ENCODE measurements at places on chromosomes 12 and 14.

DNA sequence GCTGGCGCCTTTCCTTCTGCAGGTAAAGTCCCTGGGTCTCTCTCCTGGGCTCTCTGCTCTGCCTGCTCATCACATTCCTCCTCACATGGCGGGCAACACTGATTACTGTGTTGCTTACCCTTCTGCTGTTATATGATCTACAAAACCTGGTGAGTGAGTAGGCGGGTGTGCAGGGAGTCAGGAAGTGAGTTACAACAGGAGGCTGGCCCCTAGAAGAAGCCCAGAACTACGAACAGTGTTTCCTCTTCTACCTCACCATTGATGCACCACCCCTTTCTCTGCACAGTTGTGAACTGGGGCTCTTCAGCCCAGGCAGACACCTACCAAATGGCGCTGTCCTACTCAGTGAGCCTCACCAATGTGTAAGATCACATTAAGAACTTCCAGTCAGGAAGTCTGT lies 4.9 kb upstream of the KLHL33 start:
- no peak for DNase-seq

DNA sequence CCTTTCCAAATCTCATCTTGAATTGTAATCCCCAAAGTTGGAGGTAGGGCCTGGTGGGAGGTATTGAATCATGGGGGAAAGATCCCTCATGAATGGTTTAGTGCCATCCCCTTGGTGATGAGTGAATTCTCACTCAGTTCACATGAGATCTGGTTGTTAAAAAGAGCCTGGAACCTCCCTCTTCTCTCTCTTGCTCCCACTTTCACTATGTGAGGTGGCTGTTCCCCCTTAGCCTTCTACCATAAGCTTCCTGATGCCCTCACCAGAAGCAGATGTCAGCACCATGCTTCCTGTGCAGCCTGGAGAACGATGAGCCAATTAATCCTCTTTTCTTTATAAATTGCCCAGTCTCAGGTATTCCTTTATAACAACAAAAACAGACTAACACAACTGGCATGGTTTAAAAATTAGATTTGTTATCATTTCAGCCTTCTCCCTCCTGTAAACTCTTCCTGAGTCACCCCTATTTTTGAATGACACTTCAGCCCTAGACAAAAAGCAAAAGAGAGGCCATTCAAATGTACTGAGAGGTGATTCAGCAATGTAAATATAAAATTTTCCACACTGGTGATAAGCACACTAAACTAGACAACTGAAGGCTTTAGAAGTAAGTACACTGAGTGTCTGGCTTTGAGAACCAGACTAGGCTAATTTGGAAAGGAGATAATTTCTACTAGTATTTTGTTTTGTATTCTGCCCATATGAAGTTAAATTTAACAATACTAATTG lies 212.1 kb upstream of the ABCD2 start:
- DNase-seq: no peak

GRCh38 chr12:38515912-38516311 lies 199.3 kb downstream of the ALG10B start:
- DNase-seq: no peak

DNA sequence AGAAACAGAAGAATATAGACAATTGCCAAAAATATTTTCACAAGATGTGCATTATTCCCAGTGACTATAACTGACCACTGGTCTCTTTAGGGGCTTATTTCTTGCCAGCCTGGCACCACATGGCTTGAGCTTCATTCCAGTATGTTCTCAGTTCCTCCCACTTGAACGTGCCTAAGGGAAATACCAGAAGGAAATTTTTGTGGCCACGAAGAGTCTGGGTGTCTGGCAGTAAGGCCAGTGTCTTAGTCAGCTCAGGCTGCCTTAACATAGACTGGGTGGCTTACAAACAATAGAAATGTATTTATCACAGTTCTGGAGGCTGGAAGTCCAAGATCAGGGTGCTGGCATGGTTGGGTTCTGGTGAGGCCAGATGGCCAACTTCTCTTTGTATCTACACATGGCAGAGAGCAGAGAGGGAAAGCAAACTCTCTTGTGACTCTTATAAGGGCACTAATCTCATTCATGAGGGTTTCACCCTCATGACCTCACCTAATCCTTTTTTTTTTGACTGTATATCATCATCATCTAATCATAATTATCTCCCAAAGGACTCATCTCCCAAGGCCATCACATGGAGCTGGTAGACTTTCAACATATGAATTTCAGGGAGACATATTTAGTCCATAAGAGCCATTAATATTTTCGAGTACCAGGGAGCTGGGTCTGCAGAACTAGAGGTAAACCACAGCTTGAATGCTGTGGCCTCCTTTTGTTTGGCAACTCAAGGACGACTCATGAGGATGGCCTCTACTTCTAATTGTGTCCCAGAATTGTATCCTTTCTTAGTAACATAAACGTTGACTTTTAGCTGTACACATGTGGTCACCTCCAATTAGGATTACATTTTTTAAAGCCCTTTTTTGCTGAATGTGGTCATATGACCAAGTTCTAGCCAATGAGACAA lies 5.1 kb upstream of the SMOC1 start:
- no peak for DNase-seq

DNA sequence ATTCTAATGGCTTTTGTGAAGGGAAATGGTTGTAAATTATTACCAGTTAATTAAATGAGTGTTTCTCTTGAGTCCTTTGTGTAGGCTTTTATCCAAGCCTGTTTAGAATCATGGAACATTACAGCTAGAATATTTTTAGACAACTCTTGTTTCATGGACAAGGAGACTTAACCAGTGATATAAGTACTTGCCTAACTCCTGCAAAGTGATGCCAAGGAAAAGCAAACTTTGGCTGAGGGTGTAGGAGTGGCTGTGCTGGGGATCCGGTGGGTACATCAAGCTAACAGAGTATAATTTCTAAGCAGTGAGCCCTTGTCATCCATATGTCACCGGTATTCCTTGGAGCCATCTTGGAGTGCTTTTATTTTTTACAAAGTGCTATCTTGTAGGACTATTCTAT lies 61.5 kb downstream of the PRKCH start:
- DNase-seq: no peak

DNA sequence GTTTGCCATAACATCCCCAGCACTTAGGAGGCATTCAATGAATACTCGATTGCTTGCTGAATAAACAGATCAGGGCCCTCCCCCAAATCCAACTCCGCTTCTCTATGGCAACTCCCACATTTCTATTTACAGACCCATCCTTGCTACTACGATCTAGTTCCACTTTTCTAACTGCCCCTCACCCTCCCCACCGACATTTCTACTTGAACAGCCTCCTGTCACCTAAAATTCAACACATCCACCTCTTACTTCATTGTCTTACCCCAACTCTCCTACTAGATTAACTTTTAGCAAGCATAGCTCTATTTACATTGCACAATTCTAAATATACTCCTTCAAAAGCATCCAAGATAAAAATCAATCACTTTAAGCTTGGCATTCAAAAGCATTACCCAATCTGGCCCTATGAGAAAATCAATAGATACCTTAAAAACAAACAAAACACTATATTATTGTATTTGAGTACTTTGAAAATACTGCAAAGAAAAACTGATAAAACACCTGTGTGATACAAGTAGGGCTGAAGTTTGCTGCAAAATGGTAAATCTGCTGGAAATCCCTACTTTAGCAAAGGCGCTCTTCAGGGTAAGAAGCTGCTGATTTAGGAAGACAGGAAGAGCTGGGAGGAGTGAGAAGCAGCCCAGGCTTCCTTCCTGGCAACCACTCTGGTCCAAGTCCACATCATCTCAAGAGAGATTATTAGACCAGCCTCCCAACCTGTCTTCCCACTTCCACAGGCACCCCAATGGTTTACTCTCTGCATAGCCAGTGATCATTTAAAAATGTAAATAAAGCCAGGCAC lies 96.4 kb downstream of the HECTD4 start:
- no peak for DNase-seq

DNA sequence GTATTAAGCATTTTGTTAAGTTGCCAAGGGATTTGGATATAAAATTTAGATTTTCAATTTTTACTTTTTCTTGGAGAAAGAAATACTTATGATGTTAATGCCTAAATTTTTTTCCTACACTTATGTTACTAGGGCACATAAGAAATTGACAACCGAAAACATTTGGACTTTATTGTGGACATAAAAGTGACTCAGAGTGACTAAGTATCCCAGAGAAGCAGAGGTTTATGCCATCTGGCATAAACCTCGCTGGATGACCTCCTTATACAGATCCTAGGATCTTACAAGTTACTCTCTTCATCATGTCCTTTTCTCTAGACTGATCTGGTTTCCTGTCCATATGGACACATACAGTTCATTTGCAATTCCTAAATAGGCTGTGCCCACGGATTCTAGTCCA lies 89.8 kb downstream of the RERG start:
- DNase-seq: no peak

- DNase-seq: no peak
Observed at GRCh38 chr12:103839609-103840461, 1.2 kb downstream of the NT5DC3 start.

DNA sequence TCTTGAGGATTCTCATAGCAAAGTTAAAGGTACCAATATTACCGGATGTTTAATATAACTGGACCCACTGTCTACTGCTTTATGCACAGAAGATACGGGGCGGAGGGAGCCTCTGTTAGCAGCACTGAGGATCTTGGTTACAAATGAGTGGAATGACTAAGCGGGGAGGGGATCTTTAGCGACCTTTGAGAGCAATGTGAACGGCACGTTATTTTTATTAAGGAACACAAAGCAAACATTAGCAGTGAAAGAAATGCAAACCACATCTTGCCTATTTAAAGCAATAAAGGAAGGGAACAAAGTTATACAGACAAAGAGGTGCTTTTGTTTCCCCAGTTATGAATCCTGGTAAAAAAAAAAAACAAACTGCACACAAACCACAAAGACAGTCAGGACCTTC lies 27.1 kb upstream of the PRMT8 start:
- DNase-seq: peak; percentile 7

DNA sequence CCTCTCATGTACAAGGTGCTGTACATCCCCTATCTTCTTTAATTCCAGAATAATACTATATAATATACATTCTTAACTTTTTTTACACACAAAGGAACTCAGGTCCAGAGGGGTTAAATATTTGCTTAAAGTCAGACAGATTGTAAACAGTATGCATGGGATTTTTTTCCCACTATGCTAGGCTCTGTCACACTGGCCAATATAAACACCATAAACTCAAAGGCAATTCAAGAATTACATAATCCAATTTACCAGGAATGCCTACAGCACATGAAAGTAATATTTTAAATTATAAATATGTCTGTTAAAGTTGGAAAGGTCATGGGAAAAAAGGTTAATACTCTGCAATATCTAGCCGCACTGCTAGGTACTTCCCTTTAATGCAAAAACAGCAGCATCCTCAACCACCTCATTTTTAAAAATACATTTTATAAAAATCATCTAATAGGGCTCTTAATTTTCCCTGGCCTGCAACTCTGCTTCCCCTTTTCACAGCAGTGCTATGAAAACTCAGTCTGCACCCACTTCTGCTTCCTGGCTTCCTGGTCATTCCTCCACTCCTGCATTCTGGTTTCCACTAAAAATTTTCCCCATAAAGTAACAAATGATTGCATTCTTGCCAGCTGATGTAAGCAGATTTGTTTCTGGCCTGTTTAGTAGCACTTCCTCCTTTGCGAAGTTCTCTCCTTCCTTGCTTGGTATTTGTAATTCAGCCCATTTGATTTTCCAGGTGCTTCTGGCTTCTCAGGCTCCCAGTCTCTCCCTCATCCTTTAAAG lies 128.1 kb downstream of the ITPR2 start:
- DNase-seq: no peak

GRCh38 chr14:74965486-74966153 lies 10.2 kb upstream of the PGF start:
- DNase-seq: no peak

DNA sequence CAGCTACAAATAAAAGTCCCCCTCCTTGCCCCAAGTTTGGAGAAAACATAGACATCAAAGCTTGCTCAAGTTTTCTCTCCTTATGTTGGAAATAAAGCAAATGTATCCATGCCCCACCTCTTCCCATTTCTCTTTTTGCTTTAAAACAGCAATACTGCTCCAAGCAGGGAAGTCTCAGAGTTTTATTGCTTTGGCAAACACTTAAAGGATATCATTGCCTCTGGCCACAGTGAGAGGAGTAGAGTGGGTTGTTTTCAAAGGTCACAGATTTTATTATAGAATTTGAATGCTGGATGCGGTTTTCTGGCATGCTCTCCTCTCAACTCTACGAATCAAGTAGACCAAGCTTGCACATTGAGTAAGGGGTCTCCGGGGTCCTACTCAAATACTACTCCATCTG lies 149.7 kb downstream of the TTC7B start:
- DNase-seq: no peak

- peak; percentile 69 for DNase-seq
Observed at GRCh38 chr12:122842505-122843405, 7.5 kb downstream of the HIP1R start.

- DNase-seq: no peak
Observed at GRCh38 chr12:128163086-128163485, 103.9 kb upstream of the TMEM132C start.

GRCh38 chr12:101414533-101415119 lies 7.1 kb upstream of the ARL1 start:
- no peak for DNase-seq

GRCh38 chr12:65606008-65606766 lies 218.1 kb upstream of the HMGA2 start:
- no peak for DNase-seq

DNA sequence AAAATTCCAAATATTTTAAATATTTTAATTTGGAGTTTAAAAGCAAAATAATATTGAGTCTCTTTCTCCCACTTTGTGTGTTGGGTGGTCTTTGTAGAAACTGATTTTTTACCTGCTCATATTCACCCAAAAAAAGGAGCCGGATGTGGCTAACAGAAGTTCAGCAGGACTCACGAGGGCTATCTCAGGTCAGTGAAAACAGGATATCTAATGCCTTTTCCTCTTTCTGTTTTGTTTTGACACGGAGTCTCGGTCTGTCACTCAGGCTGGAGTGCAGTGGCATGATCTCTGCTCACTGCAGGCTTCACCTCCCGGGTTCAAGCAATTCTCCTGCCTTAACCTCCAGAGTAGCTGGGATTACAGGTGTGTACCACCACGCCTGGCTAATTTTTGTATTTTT lies 30.8 kb downstream of the COA8 start:
- no peak for DNase-seq

DNA sequence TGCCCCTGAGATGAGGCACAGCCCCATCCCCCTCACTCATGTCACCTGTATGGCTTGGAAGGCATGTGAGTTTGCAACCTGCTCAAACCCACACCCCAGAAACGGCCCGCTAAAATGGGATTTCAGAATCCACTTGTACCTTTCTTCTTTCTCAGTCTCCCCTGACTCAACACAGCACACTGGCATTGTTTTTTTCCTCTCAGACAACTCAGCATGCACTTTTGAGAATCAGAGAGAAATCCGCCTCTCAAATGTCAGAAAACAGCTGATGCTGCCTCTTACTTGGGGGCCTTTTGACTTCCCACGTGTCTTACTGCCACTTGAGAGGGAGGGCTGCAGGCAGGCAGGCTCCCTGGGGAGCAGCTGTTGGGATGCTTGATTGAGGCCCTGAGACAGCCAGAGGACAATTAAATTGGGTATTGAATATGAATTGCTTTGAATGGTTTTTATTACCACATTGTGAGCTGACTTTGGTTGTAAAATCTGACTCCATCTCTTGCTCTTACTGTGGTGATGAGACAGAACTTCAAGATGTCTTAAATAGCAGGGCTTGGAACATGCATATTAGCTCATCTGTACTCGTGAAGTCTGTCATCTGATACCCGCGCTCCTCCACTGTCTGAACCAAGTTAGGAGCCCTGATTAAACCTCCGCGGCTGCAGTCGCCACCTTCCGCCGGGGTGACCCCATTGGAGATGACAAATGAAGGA lies 96.6 kb downstream of the APAF1 start:
- DNase-seq: no peak

GRCh38 chr12:10783252-10783651 lies 19.2 kb downstream of the TAS2R7 start:
- no peak for DNase-seq

- peak; percentile 44 for DNase-seq
Observed at GRCh38 chr12:6378709-6379472, 3.5 kb upstream of the SCNN1A start.
